ENCODE measurements at places on chromosomes 7 and 10.

DNA sequence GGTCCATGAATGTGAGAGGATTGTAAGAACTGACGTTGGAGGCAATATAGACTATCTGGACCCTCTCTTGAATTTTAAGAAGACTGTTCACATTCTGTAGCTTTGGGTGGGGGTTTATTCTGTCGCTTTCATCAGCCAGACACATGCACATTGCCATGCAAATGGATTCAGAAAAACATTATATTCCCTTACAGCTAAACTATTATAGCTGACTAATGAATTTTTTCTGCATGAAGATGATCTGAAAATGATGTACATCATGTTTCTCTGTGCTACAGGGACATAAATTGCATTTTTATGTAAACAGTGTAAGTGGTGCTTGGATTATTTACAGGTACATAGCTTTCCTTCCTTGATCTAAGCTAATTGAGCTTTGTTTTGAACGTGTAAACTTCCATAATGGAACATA lies 1.5 kb downstream of the MET start:
- DNase-seq, result no peak

DNA sequence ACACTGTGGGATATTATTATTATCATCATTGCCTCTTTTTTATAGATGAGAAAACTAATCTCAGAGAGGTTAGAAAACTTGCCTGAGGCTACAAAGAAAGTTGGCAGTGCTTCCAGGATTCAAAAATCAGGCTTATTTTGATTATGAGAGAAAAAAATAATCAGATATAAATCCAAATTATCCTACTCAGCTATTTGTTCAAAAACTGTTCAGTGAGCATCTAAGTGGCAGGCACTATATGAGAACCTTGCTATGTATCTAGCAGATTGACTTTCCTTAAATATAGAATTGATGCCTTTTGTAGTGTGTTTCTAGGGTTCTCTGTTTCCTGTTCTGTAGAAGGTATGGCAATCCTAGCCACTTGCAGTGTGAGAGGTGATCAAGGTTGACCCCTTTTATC lies 60.0 kb upstream of the SLC35B4 start:
- DNase-seq, result no peak

GRCh38 chr10:14926722-14927416 lies 27.0 kb downstream of the DCLRE1C start:
- peak; percentile 17 for DNase-seq

- no peak for DNase-seq
Observed at GRCh38 chr7:114785496-114785895, 136.4 kb upstream of the MDFIC start.

DNA sequence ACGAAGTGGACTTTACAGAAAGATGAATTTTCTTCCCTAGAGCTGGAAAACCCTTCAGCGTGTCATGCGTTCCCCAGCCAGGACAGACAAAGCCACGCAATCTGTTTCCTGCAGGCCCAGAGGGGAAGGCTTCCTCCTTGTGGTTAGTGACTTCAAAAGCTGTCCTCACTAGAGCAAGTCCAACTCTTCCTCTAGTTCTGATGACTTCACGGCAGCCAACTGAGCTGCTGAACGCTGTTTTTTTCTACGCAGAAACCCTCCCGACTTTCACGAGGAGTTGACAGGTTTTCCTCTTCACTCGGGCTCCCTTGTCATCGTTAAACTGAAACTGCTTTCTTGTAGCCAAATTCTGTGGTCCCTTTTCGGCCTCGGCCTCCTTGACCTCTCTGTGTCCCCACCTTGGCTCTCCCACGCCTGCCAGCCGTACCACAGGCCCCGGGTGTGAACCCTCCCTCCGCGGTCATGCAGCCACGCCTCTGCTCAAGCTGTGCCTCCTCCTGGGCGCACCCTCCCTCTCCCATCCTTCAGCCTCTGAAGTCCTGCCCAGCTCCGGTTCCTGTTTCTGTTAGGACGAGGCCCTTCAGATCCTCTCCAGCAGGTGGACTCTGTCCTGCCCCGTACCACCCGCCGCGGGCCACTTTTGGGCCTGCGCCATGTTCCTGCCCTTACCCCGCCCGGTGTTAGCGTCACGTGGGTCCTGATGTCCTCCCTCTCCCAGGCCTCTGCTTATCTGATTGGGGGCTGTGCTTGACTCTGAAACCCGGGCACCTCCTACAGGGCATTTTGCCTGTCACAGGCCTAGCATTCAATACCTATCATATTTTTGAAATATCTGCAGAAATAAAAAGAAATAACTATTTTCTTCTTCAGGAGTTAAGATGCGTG lies 39.3 kb downstream of the CUX1 start:
- DNase-seq, result peak; percentile 82

DNA sequence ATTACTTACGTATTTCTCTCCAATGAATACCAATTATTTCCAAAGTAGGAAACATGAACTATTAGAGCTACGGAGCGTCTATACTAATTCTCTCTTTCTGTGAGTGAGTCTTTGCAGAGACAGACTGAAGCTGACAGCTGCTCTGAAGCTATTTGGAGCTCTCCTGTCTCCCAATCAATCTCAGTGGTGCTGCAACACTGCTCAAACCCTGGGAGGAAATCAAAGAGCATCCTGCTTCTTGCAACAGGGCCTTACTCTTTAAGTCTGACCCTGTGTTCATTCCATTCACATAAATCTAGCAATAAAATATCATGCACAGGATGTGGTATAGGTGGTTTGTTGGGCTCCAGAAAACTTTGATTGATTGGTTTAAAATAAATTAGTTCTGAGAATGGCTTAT lies 685.7 kb upstream of the IGFBP3 start:
- no peak for DNase-seq
